ENCODE measurements at places on chromosomes 11 and 22.

GRCh38 chr22:36753120-36753802, 22.7 kb downstream of the IFT27 start:
- DNase-seq: no peak

DNA sequence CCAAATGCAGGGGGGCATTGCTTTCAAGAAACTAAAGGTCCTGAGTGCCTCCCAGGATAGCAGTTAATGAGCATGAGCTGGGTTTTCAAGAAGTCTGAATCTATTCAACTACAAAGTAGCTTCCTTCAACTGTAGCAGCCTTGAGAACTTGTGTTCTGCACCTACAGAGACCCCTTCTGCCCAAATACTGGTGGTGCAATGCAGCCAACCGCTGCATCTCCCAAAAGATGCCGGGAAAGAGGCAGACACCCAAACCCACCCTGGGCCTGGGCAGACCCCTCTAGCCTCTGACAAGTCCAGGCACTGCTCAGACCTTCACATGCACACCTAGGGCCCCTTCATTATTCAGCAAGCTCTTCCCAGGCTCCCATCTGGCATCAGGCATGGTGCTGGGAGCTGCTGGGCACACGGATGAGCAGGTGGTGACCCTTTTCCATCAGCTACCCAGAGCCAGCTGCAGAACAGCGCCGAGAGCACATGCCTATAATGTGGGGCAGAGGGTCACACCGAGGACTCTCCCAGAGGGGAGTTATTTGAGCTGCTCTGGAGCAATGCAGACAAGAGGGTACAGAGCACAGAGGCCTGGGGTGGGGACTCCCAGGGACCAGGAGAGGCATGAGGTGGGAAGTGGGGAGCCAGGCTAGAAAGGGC, 44.9 kb upstream of the ETS1 start:
- peak; percentile 34 for DNase-seq

GRCh38 chr11:69828971-69829344, 9.7 kb upstream of the FGF3 start:
- no peak for DNase-seq

GRCh38 chr11:60788401-60789125, 3.4 kb downstream of the MS4A10 start:
- no peak for DNase-seq

DNA sequence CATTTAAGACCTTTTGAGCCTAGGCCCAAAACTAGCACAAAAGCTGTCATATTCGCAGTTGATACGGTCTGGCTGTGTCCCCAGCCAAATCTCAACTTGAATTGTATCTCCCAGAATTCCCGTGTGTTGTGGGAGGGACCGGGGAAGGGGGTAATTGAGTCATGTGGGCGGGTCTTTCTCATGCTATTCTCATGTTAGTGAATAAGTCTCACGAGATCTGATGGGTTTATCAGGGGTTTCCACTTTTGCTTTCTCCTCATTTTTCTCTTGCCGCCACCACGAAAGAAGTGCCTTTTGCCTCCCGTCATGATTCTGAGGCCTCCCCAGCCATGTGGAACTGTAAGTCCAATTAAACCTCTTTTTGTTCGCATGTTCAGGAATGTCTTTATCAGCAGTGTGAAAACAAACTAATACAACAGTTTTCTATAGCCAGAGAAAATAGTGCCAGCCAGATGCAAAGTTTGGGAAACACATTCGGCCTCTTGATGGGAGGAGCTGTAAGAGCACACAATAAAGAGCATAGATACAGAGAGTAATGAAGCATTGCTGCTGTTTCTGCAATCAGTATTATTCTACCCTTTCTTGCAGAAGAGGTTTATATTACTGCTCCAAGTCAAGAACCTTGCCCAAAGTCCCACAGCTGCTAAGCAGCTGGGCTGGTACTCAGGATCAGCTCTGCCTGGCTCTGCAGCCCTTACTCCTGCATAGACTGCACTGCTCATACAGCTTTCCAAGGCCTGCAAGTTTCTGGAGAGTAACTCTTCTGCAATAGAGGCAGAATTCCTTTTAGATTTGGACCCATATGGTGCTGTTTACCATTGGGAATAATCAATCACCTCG, 2.0 kb upstream of the ZNF195 start:
- DNase-seq: no peak

- DNase-seq: peak; percentile 39
Measured at GRCh38 chr11:36149538-36150242, 139.5 kb downstream of the COMMD9 start.

GRCh38 chr22:46058091-46058420, 81.1 kb upstream of the WNT7B start:
- no peak for DNase-seq

GRCh38 chr11:75516886-75517285, 8.9 kb downstream of the GDPD5 start:
- no peak for DNase-seq

DNA sequence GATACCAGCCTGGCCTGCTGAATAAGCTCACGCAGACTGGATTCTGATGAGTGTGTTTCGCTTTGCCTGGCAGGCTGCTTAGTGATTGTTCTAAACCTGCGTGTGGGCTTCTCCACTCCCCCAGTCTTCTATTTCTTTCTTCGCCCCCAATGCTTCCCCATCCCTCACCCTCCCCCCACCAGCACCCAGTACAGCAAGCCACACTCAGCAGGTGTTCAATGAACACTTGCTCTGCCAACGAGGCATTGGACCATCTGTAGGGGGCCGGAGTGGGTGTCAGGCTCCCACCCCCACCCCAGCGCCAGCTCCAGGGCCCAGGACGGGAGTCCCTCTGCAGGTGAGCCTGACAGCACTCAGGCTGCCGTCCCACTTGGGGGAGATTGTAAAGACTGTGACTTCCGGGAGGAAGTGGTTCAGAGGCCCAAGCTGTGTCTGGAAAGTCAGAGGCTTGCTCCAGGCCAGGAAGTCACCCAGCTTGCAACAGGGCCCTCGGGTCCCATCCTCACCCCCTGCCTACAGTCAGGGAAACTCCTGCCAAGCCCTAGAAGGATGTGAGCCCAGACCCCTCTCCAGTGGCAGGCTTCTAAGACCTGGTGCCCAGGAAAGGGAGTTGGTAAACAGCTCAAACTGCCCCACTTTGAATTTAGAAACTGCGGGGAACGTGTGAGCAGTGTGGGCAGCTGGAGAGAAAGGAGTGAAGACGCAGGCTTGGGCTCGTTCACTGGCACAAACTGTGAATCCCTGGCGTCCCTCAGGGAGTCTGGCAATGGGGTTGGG, 66.3 kb upstream of the PRDM11 start:
- peak; percentile 40 for DNase-seq

DNA sequence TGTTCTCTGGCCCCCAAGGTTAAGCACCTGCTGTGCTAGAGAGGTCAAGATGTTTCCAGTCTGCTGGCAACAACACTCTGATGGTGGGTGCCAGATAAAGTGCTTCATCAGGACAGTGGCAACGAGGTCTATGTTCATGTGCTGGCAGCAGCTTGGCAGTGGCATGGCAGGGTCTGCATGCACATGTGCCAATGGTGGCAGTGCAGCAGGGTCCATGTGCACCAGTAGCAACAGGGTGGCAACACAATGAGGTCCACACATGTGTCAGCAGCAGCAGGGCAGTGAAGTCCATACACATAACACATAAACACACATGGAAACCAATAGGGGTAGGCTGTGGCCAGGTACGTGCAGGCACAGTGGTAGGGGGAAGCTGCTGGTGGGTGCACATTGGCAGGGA, 48.4 kb upstream of the FAR1 start:
- no peak for DNase-seq

GRCh38 chr22:17120281-17120680, 879 bp downstream of the TMEM121B start:
- no peak for DNase-seq

DNA sequence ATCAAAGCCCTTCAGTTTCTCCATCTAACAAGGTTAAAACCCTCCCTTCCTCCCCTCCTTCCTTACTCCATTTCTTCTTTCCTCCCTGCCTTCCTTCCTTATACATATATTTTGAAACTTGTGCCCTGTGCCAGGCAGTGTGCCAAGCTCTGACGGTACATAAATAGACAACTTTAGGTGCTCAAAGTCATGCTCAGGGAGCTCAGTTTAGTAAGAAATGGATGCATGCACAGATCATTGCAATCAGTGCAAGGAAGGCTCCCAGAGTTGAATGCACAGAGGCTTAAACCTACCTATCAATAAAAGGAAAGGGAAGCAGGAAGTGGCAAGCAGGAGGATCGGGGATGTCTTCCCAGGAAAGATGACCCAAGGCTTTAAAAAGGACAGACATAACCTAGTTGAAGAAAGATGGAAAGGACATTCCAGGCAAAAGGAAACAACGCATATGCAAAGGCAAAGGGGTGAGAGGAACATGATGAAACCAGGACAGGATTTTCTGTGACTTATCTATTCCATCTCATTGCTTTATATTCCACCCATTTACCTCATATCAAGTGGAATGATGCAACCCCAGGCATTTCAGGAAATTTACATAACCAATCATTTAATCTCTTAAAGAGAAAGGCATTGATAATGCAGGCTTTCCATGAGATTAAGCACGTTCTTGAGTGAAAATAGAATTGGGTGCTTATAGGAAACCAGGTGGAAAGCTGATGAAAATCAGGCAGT, 13.2 kb downstream of the FZD4 start:
- DNase-seq: no peak

DNA sequence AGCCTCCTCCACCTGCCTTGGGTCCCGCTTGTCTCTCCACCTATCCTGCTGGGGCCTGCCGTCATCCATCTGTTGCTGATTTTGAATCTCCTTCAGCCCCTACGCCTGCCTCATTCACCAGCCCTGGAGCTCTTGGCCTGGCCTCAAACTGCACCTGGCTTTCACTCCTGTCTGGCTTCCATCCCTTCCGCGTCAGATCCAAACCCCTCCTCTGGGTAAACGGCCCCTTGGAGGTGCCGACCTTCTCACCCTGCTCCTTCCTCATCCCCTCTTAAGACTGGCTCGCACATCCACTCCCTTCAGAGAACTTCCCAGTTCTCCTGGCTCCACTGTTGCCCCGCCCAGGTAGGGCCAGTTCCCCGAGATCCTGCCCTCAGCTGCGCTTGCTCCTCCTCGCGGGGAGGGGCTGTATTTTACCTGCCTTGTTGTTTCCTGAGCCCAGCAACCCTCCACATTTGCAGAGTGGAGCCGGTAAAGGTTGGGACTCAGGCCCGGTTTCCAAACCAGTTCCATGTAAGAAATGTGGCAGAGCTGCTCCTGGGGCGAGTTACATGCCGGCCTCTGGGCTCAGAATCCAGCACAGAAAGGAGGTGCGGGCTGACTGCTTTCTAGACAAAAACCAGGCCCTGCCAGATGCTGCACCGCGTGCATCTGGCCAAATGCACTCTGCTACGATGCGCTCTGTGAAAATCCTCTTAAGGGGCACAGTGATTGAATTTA, 13.9 kb upstream of the SHANK2 start:
- no peak for DNase-seq

GRCh38 chr11:106389101-106389500, 311.6 kb downstream of the AASDHPPT start:
- no peak for DNase-seq

DNA sequence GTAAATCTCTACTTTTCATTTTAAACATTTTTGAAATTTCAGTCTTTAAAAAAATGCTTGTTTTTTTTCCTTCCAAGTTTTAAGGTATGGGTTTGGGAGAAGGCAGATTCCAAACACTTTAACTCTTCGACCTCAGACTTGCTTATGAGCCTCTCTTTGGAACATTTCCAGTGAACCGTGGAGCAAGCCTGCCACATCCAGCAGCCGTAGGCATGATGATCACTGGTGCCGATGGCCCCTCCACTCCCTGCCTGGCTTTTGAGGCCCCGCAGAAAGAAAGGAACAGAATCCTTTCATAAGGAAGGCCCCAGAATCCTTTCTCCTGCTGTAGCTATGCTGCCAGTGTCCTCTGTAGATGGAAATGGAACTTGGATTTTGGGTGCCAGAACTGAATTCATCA, 50.7 kb downstream of the BMAL1 start:
- no peak for DNase-seq

DNA sequence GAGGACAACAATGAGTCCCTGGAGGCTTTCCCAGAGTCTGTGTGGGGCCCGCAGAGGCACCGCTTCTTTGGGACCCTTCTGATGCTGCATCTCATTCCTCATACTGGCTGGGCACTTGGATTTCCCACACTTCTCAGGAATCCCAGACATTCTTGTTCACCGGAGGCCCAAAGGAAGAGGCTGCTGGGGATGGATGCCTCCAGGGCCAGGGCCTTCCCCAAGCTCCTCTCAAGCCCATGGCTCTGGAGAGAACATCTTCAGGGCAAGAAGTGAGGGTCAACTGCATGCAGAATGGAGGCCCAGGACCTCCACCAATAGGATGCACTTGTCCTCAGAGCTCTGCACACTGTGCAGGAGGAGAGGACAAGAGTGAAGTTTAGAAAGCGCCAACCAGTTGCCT, 34.6 kb downstream of the DKK3 start:
- no peak for DNase-seq

DNA sequence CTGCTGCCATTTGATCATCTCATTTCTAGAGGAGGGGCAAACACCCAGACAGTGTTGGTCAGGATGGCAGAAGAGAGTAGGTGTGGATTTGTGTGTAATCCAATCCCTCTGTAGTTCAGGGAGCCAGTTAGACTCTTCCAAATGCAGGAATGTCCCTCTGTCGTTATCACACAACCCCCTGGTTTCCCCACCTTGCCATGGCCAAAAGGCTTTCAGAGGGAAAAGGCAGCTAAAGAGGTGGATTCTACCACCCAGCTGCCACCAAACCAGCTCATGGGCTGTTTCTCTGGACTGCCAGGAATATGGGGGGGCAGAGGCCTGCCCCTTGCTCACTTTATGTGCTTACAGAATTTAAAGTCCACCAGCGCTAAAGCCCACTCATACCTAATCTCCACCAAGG, 18.1 kb downstream of the TSKU start:
- no peak for DNase-seq

- no peak for DNase-seq
Measured at GRCh38 chr11:57421805-57422204, 5.1 kb downstream of the SLC43A3 start.

GRCh38 chr11:12999597-12999996, 9.5 kb upstream of the RASSF10 start:
- DNase-seq: no peak

DNA sequence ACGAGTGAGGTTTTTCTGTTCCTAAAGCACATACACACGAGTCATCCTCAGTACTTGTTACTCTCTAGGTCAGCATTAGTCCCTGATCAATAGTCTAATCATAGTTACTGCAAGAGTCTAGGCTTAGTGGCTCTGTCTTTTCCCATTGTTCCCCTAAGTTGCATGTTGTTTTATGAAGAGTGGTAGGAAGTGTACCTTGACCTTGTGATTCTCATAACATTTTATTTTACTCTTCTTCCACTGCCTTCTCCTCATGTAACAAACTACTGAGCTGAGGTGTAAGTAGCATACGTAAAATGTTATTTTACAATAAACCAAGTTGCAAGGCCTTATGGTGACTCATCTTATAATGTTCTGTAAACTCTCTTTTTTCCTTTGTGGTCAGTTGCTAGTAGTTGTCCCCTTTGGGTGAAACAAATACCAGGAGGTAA, 15.0 kb downstream of the METTL15 start:
- no peak for DNase-seq

GRCh38 chr22:20656902-20657836, 116.7 kb upstream of the SERPIND1 start:
- no peak for DNase-seq

GRCh38 chr22:45929649-45930048, 47.3 kb downstream of the WNT7B start:
- DNase-seq: no peak

GRCh38 chr11:133903875-133904817, 52.6 kb downstream of the IGSF9B start:
- DNase-seq: no peak

Measured in activated CD4-positive, alpha-beta T cell treated with anti-CD3 and anti-CD28 coated beads, Interleukin-2, amount 50 U/mL, for 24 hours (primary cell).